HAP-1 (cell line): ENCODE measurements at places on chromosomes 16 and 17.

DNA sequence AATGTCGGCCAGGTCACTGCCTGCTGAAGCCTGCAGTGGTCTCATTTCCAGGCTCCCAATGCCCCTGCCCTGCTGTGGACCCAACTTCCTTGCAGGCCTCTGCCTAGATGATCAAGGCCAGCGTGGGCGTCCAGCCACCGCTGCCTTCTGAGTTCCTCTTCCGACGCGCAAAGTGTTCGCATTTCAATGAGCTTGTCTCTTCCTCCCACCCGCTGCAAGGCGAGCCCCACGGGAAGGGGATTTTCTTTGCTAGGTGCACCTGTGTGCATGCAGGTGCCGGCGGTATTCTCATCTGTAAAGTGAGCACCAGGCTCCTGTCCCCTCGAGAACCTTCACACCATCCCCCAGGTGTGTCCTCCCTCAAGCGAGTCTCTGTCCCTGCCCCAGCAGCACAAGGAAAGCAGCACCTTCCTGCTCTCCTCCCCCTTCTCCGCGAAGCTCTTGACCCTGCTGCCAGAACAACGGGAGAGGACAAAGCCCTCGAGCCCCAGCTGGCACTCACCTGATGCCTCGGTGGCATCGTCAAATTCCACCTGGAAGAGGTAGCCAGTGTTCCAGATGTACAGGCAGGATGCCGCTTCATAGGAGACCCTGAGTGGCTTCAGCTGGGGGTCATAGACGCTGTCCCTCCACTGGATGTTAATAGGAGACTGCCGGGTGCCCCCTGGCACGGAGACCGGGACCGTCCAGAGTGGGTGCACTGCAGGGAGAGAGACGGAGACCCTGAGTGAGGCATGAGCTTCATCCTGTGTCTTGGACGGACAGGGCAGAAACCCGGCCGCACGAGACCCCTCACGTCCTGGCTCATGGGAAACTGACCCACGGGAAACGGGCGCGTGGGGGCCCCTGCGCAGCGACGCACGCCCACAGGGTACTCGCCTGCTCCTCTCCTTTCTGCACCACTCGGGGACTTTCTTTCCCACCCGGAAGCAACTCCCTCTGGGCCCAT lies 9.8 kb downstream of the CA5A start:
- no peak for DNase-seq

GRCh38 chr17:45383003-45383402 lies 49.7 kb downstream of the ARHGAP27 start:
- no peak for DNase-seq

GRCh38 chr16:72739577-72739976 lies 308.4 kb downstream of the ZFHX3 start:
- no peak for DNase-seq

DNA sequence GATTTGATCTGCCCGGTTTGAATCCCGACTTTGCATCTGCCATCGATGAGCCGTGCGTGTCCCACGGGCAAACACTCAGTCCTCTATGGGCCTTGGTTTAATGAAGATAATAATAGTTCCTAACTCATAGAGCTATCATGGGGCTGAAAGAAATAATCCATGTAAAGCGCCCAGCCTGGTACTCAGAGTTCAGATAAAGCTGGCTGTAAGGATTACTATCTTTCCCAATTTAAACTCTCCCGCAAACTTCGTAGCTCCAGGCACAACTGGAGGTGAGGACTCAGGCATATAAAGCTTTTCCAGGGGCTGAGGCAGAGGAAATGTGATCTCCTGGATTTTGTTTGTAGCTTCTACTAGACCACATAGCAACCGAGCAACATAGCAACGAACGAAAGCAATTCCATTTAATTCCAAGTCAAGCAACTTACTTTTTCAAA lies 16.3 kb downstream of the ALOX15 start:
- no peak for DNase-seq

- DNase-seq = no peak
These were observed 23.1 kb downstream of the CDC42EP4 start for GRCh38 chr17:73288534-73289302.

DNA sequence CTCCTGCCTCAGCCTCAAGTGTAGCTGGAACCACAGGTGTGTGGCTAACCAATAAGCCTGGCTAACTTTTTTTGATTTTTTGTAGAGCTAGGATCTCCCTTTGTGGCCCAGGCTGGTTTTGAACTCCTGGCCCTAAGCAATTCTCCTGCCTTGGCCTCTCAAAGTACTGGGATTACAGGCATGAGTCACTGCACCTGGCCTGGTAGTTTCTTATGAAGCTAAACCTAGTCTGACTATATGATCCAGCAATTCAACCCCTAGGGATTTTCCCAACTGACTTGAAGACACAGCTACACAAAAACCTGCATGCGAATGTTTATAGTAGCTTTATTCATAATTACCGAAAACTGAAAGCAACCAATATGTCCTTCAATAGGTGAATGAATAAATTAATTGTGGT lies 176.2 kb upstream of the IRX3 start:
- DNase-seq = no peak

- DNase-seq = no peak
These were observed 89.9 kb upstream of the CIBAR2 start for GRCh38 chr16:85202051-85202601.

DNA sequence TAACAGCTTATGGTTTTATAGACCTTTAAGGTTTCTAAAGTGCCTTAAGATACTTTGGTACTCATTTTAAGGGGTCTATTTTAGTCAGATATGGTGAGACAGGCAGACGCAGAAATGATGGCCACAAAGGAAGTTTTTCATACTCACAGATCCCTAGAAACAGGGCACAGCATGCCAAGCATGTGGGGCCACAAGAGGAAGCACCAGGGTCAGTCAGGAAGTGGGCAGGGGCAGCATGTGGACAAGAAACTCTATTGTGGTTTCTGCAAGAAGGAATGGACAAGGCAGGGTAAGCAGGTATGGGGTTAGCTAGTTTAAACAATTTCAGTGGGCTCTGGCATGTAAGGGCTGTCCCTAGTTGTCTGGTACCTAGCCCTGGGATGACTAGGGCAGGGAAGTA lies 8.5 kb downstream of the EFCAB3 start:
- no peak for DNase-seq

GRCh38 chr17:42682722-42683403 lies 532 bp downstream of the CNTNAP1 start:
- no peak for DNase-seq

- no peak for DNase-seq
These were observed 33.9 kb downstream of the ZNF652 start for GRCh38 chr17:49327835-49328784.

- DNase-seq = no peak
These were observed 4.1 kb downstream of the MMP25 start for GRCh38 chr16:3050487-3050886.

GRCh38 chr16:79143026-79143425 lies 457.5 kb downstream of the MAF start:
- DNase-seq = no peak

DNA sequence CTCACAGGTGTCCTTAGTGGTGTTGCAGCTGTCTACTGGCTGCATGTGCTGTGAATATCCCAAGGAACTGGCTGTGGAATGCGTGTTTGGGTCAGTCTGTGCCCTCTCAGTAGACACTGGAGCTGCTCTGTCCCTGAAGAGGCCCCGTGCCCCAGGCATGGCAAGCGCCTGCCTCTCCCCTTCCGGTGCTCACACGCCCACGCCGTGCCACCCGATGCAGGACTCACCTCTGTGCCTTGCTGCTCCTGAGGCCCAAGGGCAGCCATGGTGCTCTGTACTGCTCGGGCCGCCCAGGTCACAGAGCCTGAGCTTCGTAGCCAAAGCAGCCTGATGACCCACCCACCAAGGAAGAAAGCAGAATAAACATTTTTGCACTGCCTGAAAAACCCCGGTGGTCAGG lies 10.0 kb downstream of the RGS11 start:
- DNase-seq = no peak

DNA sequence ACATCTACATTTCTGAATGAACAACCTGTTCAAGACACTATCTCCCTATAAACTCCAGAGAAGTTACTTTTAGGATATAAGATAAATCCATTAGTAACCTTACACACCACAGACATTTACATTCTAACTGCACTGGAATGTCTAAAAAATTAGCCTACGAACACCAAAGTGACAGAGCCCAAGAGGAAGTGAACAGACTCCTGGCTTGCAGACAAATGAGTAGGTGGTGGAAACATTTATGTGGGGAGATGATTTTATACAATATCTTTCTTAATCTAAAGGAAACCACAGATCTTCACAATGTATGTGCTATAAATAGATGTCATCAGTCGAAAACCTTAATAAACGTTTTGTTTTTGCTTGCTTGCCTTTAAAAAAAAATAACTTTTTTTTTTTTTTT lies 18.8 kb downstream of the ZNF652 start:
- no peak for DNase-seq
